ENCODE measurements at places on chromosomes 13 and 19.

DNA sequence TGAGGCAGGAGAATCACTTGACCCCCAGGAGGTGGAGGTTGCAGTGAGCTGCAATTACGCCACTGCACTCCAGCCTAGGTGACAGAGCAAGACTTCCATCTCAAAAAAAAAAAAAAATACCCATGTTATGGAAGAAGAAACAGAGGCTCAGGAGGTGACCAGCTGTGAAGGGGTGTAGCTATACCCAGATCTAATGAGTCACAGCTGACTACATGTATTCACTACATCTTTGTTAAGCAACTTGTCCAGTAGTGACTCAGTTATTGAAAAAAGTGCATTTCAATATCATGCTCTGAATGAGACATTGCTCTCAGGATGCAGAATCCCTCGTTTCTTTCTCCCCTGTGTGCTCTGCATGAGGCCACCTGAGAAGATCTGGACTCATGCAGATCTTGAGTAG is 16.1 kb upstream of the SPART start:
- no peak for DNase-seq

DNA sequence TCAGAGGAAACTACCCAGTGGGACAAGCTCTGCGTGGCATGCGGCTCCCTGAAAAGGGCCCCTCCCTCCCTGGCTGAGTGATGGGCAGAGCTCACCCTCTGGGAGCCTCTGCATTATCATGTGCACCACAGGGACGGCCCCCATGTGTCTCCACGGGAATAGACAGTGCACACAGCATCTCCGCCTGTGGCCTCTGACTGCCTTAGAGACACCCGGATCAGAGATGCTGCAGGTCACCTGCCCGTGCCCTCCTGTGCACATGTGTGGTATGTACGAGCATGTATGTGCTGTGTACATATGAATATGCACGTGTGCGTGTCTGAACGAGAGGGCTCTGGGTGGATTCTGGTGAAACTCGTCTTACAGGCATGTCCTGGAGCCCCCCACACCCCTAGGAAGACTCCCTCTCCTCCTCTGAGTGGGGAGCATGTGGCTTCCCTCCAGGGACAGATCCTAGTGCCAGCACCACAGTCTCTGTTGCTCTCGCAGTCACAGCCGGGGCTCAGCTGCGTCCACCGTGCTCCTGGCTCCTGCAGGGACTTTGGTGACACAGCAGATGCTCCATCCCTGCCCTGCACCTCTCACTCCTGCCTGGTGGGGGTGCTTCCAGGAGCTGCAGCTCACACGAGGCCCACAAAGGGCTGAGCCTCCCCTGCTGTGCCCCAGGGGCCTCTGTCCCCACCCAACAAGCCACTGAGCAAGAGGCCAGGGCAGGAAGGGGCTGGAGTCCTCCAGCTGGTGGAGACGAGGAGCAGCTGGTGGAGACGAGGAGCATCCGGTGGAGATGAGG is 19.6 kb downstream of the C13orf46 start:
- DNase-seq, result no peak

GRCh38 chr19:45049073-45049736 is 10.4 kb downstream of the CLASRP start:
- DNase-seq, result no peak

DNA sequence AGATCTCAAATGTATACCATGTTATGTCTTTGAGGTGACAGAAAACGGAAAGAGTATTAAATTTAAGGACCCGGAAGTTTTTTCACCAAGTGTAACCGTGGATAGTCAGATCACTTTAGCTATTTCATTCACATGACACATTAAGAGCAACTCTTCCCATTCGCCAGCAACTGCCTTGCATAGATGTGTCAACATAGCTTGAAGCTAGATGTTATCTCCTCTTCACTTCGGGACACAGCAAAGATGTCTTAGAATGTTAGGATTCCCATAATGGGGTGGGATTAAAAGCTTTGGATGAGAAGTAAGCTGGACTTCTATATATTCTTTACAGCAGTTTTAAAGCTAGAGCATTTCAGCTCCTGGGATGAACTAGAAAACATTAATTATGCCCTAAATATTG is 1135.9 kb upstream of the PCDH20 start:
- no peak for DNase-seq

DNA sequence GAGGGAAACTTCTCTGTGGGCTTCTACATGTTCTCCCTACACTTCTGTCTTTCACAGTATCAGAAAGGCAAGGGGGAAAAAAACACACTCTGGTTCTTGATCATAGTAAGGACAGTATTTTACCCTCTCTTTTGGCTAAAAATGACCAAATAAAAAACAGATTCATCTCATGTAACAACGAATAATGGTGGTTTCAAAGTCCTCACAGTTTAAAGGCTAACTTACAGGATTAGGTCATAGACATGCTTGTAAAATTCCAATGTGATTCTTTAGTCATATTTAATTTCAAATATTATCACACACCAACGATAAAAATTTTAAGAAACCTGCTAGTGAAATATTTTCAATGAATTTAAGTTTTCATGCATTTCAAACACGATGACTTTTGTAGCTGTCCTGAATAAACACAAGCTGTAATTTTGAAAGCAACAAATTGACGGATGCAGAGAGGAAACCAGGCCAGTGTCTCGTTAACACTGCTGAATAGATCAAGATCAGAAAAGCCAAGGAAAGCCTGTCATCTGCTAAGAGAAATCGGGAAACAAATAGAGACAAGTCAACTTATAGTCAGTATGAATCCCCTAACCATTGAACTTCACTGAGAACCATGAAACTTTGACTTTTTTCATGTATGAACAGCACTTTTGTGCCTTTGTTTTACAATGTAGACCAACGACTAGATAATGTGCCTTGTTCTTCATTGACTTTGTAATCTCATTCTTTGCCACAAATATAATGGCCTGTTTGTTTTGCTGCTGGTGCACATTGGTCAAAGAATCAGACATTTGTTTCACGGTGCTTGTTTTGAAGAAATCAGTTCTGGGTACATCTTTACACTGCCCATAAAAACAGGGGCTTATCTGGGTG is 22.0 kb downstream of the MBNL2 start:
- no peak for DNase-seq

GRCh38 chr13:72559716-72560115 is 167.7 kb downstream of the MZT1 start:
- DNase-seq, result no peak

DNA sequence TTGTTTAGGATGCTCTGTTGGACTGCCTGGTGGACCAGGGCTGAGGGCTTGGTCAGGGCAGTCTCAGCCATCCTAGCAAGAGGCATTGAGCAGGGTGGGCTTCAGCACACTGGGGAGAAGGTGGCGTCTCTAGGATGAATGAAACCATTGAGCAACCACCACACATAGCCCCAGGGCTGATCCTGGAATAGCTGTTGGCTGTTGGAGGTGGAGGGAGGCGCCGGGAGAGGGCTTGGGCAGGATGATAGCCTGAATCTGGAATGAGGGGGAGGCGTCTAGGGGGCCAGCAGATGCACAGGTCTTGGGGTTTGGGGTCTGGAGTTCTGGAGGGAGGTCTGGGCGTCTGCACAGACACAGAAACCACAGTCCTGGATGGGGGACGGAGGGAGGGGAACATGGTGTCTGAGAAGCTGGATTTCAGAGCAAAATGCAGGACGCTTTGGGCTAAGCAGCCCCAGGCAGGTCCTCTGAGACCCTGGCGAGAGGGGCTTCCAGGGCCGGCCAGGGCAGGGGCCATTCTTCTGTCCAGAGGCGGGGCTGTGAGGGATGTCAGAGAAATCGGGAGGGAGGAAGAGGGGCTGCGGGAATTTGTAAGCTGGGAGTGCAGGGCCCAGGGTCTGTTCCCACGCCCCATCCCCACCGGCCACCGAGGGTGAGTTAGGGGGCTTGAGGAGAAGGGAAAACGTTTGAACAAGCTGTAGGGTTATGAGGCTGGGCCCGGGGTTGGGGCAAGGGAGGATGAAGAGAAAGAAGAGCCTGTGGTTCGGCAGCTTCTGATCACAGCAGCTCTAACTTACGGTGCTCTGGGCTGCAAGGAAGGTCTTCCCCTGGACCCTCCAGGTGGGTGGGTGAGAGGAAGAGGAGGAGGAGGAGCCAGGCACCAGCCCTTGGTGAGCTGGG is 5.2 kb downstream of the TRAPPC5 start:
- no peak for DNase-seq

DNA sequence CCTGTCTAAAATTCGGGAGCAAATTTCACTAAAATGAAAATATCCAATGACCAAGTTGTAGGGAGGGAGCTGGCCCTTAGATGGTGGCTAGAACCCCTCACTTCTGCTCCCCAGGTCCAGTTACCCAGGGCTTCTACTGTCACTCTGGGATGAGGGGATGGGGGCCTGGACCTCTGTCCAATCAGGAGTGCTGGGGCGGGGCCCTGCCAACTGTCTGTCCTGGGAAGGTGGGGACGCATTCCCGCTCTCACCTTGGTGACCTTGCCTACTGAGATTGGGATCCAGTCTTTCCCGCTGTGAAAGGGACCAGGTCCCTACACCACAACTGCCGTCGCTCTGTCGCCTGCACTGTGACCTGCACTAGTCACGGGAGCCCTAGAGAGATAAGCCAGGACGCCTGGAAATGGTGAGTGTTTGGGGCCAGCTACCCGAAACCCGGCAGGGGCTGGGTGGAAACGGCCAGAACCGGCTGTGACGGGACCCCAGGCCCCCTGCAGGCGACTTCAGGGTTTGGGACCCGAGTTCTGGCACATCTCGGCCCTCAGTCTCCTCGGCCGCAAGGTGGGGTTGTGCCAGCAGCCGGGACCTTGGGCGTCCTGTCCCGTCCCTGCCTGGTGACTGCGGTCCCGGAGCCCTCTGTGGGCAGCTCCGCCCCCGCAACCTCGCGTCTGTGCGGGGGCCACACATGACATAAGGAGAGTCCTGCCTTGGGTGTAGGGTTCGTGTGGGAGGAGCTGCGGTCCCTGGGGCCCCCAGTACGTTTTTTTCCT is 22.8 kb downstream of the ZNF20 start:
- no peak for DNase-seq

DNA sequence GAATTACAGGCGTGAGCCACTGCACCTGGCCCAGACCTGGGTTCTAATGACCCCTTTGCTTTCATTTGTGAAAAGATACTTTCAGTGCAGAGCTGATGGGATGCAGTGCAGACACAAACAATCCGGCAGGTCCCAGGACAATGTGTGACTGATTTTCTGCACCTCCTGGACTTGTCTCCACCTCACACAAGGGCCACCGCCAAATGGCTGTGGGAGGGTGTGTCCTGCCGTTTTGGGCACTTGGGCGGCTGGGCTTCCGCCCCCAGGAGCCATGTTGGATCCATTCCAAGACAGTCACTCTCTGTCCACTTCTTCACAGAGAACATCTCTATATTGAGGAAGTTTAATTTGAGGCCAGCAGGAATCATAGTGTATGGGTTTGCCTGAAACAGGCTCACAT is 112.3 kb upstream of the ZNF507 start:
- no peak for DNase-seq
